ENCODE measurements at places on chromosomes 12 and 14. TPM values are rescaled to one million over a fixed set of nuclear protein-coding genes. Genes with fewer than 3 reads are reported as not detected.

The BCL7A gene
- total RNA-seq, result 6.7 TPM

- no peak for DNase-seq
These were observed 191.5 kb upstream of the C14orf180 start for GRCh38 chr14:104388011-104388521.

DNA sequence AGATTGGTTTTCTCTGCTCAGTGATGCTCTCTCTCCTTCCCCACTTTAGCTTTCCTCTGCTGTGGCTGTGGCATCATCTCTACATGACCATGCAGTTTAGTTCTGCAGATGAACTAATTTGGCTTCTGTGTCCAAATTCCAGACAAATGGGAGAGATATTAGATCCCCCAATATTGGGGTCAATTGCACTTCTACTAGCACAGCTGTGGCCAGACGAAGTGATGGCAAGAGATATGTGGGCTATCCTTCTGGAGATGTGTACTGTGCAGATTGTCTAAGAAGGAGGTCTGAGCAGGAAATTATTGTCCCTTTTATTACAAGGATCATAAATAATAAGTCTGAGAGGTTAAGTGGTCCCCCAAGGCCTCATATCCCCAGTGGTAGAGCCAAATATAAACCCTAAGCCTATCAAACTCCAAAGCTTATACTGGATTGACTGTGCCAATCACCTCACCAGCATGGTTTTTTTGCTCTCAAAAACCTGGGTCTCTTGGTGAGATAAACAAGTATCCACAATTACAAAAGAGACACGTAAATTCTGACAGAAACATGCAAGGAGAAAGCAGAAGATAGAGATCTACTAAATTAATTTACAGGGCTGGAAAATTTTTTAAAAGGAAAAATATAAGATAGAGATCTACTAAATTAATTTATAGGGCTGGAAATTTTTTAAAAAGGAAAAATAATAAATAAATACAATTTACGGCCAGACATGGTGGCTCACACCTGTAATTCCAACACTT, 29.1 kb upstream of the GCH1 start:
- DNase-seq, result no peak

GRCh38 chr12:103986829-103987228, 21.2 kb downstream of the TDG start:
- no peak for DNase-seq

- no peak for DNase-seq
These were observed 5.7 kb upstream of the HOXC4 start for GRCh38 chr12:54047964-54048303.

GRCh38 chr14:99239661-99240092, 32.3 kb downstream of the BCL11B start:
- no peak for DNase-seq

DNA sequence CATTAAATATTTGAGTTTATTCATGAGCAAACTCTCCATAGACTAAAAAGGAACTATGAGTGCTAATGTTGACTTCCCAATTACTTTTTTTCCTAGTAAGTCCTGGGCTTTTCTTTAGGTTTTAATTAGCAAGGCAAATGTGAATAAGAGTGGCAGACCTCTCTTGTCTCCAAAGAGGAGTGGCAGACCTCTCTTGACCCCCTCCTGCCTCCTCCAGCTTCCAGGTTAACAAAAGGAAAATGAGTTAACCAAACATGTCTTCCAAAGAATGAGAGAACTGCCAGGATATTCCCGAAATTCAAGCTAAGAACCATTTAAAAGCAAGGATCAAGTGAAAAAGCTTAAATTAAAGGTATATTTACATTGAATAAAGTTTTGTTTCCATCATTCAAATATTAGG, 253.2 kb downstream of the MDGA2 start:
- DNase-seq, result no peak

The NFE2 gene
- not detected for total RNA-seq
